Stimulated activated CD4-positive, alpha-beta T cell treated with anti-CD3 and anti-CD28 coated beads, Interleukin-15, amount 100 ng/mL, for 1 hour (primary cell): ENCODE measurements at places on chromosomes 3 and 15.

GRCh38 chr15:96345560-96346399 is 15.3 kb downstream of the NR2F2 start:
- DNase-seq = no peak

- no peak for DNase-seq
Observed at GRCh38 chr3:140762746-140763145, 84.9 kb downstream of the TRIM42 start.

GRCh38 chr3:154718053-154718452 is 288.1 kb upstream of the GPR149 start:
- no peak for DNase-seq

GRCh38 chr3:74370342-74370741 is 244.1 kb downstream of the CNTN3 start:
- no peak for DNase-seq

DNA sequence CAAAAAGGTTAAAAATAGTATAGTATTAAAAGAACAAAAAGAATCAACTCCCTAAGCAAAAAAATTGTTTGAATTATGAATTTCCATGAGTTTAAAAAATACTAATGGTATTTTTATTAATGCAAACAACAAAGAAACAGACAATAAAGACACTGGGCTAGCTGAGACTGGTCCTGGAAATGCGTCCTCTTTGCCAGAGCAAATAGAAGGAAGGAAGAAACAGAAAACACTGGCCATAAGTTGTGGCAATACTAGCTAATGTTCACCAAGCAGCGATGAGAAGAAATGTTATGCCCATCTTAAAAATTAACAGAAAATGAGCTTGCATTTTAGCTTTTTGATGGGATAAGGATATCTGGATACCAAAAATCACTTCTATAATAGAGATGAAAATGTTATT is 88.6 kb downstream of the TBL1XR1 start:
- no peak for DNase-seq

GRCh38 chr3:31755926-31756658 is 223.4 kb downstream of the STT3B start:
- DNase-seq = no peak

GRCh38 chr3:29346828-29347227 is 66.0 kb downstream of the RBMS3 start:
- no peak for DNase-seq

- no peak for DNase-seq
Observed at GRCh38 chr15:92383519-92384324, 10.0 kb upstream of the ST8SIA2 start.
